Stimulated activated CD8-positive, alpha-beta memory T cell treated with anti-CD3 and anti-CD28 coated beads, Interleukin-15, amount 100 ng/mL, for 48 hours (primary cell): ENCODE measurements at places on chromosomes 3 and 15.

GRCh38 chr3:34185301-34185700 is 386.9 kb downstream of the PDCD6IP start:
- DNase-seq: no peak

DNA sequence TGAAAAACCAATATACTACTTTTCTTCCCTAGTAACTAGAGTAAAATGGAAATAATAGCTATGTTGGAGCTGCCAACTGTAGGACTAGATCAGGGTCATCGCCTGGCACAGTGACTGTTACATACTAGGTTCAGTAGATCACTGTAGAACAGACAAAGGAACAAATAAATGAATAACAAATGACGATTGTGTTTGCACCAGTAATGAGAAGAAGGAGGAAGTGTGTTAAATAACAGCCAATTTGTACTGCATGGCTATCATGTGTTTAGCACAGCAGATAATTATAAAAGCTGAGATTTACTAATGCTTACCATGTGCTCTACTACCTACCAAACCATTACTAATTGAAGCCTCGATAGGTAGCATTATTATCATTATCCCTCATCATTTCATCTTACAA is 85.3 kb upstream of the FXR1 start:
- DNase-seq: no peak

DNA sequence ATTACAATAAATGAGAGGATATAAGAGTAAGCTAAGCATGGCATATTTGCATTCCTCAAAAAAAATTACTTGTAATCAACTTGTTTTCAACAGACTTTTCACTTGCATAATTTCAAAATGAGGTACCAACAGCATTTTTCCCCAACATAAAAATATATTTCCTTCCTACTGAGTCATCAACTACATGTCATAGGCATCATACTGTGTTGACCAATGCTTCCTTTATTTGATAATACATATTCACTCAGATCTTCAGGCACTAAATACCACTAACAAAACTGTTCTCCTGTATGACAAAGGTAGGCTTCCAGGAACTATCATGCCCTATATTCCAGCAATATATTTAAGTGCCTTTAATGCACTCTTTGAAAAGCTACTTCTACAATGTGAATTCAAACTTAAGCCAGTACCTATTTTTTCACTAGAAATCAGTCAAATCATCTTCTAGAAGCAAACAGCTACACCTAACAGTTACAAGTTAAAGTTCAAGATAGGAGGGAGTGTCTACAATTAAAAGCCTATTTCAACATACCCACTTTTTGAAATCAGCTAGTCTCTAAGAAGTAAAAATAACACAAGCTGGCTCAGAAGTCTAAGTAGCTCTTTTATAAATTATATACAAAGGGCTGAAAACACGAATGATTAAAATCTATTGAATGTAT is 11.3 kb downstream of the ADAM10 start:
- no peak for DNase-seq

- no peak for DNase-seq
Measured at GRCh38 chr3:141853629-141854168, 22.7 kb upstream of the ATP1B3 start.

- no peak for DNase-seq
Measured at GRCh38 chr3:129013491-129013891, 12.4 kb downstream of the EFCC1 start.

DNA sequence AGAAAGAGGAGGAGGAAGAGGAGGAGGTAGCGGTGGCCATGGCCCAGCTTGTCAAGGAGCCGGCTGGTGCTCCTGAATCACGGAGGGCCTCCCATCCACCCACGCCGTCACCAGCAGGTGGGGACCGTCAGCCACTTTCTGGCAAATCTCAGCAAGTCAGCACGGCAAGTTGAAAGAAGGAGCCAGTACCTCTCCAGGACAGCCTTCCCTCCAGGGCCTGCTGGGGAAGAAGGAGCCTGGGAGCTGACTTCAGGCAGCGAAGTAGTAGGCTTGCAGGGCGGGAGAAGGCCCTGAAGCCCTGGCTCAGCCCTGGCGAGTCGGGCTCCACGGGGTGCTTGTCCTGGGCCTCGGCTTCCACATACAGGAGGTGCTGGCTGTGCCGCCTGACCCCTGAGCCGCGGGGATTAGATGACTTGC is 99.2 kb upstream of the TRPM1 start:
- DNase-seq: peak; percentile 43

- DNase-seq: peak; percentile 40
Measured at GRCh38 chr15:31435912-31436628, 109.4 kb downstream of the KLF13 start.

- no peak for DNase-seq
Measured at GRCh38 chr3:105515372-105515771, 148.7 kb downstream of the ALCAM start.

DNA sequence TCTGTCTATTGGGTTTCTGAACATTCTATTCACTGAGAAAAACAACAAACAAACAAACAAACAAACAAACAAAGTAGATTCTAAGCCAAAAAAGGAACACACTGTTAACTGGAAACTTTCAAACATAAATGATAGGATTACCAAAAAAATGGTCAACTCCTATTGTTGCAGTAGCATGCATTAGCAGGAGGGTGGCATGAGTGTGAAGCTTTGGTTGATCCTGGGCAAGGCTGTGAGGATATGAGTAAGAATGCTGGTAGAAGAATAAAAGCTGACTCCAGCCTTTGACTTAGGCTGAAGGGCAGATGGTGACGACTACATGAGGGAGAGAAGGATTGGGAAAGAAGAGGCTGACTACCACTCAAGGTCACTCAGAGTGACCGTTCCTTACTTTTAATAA is 810.3 kb downstream of the VGLL3 start:
- DNase-seq: no peak

- no peak for DNase-seq
Measured at GRCh38 chr3:113436809-113437208, 4.5 kb downstream of the CFAP44 start.

DNA sequence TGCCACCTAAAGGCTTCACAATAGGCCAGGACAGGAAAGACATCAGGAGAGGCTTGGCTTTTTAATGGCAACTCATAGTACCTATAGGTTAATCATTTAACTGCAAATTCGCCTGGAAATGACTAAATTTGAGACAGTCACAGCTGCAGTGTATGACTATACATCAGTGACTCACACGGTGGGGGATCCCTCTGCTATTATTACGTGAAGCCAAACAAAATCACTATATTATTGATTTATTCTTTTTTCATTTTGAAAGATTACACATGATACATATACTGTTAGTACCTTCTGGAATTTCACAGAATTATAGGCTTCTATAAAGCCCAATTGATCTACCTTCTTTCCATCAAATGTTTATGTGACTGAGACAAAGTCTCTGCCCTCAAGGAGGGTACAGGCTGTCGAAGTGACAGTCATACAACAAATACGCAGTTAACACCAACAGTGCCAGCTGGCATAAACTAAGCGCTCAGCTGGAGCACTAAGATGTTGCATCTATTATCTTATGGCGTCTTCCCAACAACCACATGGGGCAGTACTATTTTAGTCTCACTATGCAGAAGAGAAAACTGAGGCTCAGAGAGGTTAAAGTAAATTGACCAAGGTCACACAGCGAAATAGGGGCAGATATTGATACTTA is 82.0 kb upstream of the LMOD3 start:
- DNase-seq: no peak

DNA sequence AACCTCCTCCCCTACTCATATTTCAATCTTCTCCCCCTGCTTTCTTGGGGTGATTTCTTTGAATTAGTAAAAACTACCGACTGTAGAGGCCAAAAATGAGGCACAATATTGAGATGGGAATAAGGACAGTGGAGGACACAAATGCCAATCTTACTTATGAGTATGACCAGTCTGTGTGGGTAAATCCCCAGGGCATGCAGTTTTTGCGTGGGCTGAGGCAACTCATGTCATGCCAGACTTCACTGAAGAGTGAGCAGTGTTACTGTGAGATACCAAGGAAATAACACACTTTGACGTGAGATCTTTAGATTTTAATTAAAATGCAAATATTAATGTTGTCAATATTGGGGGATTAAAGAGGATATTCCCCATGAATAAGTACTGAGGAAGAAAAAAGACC is 254.3 kb upstream of the ICE2 start:
- no peak for DNase-seq

GRCh38 chr15:82597815-82598214 is 49.3 kb downstream of the CPEB1 start:
- DNase-seq: no peak

GRCh38 chr3:133821767-133822638 is 16.4 kb downstream of the SRPRB start:
- DNase-seq: no peak

- no peak for DNase-seq
Measured at GRCh38 chr3:110165753-110166152, 828.4 kb upstream of the DPPA4 start.

DNA sequence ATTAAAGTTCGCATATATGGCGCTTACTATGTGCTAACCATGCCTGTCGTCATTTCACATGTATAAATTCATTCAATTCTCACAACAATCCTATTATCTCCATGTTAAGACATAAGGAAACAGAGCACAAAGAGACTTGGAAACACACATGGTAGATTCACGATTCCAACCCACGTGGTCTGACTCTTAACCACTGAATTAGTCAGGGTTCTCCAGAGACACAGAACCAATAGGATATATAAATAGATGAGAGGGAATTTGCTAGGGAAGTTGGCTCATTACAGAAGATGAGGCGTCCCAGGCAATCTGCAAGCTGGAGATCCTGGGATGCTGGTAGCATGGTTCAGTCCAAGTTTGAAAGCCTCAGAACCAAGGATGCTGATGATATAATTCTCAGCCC is 765.3 kb downstream of the TBL1XR1 start:
- DNase-seq: no peak

GRCh38 chr3:74347563-74348268 is 266.7 kb downstream of the CNTN3 start:
- no peak for DNase-seq

DNA sequence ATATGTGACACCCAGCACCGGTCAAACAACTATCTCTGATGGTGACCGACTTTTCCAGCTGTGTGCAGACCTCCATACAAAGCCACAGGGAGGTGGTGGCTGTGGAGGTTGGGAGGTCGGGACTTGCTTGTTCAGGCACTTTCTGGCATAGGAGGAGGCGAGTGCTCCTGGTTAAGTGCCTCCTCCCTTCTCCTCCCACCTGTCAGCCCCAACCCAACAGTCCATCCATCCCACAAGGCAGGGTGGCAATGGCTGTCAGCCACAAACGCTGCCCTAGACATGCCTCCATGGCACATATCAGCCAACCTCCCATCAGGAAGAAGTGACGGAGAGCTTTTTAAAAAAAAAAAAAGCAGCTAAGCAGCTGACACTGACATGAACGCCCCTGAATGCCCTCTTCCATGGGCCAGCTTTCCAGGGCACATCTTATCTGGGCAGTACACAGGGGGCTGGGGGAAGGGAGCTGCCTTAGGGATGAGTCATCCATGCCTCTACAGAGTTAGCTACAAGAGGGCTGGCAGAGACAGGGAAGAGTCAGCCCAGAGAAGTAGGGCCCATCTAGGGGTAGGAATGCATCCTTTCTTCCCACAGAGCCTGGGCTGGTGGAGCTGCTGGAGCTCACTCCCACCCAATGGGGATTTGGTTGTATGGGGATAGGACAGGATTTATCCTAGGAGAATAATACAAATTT is 41.2 kb downstream of the CCDC12 start:
- DNase-seq: no peak

DNA sequence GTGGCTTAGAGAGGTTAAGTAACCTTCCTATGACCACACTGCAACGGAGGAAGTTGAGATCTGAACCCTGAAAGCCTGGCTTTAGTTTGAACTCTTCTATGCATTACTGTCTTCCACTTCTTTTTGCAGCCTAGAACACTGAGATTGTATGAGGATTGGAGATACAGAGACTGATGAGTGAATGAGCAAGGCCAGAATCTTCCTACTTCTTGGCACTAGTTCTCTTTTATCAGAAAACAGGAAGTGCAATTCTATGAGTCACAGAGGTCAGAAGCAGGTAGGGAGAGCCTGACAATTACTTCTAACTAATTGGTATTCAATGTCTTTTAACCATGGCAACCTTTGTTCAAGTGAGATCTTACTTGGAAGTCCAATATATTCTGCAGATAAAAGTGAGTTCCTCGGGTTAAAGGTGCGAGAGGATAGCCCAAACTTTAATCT is 219.0 kb downstream of the SHQ1 start:
- no peak for DNase-seq

DNA sequence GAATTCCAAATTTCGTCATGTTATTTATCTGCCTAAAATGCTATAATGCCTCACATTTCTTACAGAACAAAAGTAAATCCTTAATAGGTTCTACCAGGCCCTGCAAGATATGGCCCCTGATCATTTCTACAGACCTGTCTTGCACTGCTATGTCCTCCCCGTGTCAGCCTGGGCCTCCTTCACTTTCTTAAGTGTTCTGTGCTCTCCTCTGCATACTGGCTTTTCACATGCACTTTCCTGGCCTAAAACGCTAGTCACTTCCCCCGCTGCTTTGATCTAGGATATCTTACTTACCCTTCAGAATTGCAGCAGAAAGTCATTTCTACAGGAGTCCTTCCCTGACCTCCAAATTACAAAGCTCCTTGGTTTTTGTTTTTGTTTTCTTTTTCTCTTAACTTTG is 551.3 kb downstream of the NSUN3 start:
- DNase-seq: no peak

- no peak for DNase-seq
Measured at GRCh38 chr3:194691481-194692283, 6.0 kb downstream of the FAM43A start.

DNA sequence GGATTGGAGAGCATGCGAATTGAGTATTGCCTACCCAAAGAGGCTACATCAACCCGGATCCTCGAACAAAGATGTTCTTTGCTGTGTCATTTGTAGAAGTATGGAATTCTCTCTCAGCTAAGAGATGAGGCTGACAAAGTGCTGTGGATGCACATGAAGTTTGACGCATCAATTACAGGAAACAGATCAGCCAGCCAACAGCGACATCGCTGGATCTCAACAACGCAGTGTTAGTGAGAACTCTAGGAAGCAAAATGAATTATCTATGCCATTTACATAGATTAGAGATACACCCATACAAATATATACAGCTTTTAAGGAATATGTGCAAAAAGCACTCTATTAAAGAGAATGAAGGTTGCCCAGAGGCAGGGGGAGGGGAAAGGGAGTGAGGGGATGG is 160.6 kb upstream of the RGMA start:
- no peak for DNase-seq

DNA sequence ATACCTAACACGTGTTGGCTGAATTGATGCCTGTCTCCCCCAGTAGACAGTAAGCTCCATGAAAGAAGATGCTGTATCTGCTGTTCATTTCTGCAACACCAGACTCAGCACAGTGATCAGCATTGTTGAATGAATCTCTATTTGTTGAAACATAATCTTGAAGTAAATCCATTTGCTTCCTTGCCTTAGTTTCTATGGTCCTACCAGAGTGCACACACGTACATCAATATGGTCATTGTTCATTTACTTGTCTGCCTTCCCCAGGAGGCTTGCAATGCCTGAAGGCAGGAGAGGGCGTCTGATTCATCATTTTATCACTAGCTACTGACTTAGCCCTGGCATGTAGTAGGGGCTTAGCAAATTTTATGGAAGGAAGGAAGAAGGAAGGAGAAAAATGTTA is 19.2 kb downstream of the RBP2 start:
- no peak for DNase-seq
